ENCODE measurements at places on chromosomes 11 and 22.
A peak's percentile ranks its signal among the peaks of the same experiment; 100 is the strongest.

GRCh38 chr11:16792426-16792825 is 54.0 kb downstream of the C11orf58 start:
- DNase-seq: no peak

DNA sequence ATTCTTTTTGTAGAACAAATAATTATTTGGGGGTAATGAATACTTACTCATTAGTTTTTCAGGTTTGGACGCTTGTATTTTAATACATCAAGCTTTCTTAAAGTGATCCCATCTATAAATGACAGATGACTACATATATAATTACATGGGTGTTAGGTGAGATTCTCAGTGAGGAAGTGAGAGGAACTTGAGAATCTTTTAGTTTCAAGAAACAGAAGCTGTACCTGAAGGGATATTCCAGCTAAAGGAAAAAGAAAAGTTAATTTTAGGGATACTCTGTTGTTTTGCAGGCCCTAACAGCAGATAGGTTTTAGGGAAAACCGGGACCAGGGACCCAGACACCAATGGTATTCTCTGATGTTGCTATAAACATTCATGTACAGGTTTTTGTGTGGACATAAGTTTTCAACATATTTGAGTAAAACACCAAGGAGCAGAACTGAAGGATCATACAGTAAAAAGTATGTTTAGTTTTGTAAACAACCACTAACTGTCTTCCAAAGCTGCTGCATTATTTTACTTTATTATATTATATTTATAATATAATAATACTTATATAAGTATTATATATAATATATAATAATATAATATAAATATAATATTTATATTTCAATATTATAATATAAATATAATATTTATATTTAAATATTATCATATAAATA is 24.1 kb upstream of the PHOX2A start:
- no peak for DNase-seq

- DNase-seq: no peak
These were observed 1151.7 kb upstream of the TENM4 start for GRCh38 chr11:80592546-80592945.

DNA sequence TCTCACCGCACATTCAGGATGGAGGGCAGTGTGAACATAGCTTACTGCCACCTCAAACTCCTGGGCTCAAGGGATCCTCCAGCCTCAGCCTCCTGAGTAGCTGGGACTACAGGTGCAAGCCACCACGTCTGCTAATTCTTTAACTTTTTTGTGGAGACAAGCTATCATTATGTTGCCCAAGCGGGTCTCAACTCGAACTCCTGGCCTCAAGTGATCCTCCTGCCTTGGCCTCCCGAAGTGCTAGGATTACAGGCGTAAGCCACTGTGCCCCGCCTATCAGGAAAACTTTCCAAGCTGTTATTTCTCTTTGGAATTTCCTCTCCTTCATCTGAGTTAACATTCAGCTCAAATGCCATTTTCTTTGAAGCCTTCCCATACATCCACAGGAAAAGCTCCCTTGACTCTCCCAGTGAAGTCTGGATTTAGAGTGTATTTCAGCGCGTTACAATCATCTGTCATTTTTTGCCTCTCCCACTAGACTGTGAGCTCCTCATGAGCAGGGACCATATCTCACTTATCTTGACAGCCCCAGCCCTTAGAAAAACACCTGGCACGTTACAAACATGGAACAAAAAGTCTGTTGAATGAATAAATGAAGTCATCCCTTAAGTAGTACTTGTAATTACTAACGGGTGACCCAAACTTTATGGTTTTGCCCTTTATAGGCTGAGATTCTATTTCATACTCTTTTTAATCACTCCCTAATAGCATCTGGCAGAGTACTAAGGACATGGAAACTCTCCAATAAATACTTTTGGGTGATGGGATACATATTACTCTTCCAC is 2.2 kb downstream of the MRTFA start:
- no peak for DNase-seq

DNA sequence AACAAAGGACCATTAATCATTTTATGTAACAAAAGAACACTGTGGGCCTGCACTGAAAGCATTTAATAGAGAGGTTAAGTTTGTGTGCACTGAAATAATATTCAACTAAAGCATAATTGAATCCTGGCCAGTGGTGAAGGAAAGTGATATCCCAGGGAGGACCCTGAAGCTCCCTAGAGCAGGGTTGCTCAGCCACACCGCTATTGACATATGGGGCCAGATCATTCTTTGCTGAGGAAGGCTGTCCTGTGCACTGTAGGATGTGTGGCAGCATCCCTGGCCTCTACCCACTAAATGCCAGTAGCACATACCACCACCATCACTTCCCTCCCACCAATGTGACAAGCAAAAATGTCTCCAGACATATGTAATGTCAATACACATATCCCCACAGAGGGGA is 166.1 kb upstream of the MTNR1B start:
- no peak for DNase-seq

DNA sequence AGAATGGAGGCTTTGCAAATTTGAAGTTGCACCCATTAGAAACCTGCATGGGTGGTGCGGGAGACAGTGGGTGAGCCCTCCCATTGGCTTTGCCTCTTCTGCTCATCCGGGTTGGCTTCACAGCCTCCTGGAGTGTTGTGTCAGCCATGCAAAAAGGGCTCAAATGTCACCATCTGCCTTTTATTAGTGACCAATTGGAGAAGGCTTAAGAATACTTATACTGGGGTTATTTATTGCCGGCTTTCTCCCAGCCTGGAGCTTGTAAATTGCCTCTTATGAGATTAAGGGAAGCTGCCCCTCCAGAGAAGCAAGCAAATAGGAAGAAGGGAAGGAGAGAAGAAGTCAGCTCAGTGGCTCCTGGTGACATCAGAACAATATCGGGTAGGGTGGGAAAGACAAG is 182.6 kb downstream of the ST3GAL4 start:
- DNase-seq: no peak

GRCh38 chr22:30485362-30485988 is 13.7 kb upstream of the SEC14L3 start:
- DNase-seq: peak; percentile 92

DNA sequence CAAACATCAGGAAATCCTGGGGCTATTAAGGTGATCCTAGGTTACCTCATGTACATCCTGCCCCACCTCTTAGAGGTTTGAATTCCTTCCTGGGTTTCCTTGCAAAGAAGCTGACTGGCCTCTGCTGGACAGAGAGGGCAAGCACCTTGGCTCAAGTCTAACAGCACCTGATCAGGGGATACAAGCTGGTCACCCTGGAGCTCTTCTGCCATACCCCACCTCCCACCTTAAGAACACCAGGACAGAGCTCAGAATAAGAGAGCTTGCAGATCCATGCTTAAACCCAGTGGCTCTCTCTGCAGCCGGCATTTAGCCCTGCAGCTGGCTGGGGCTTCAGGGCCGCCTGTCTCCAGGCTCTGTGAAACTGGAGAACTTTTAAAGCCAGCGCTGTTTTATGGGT is 386.6 kb upstream of the NARS2 start:
- peak; percentile 66 for DNase-seq

GRCh38 chr22:45424241-45424731 is 10.8 kb downstream of the RIBC2 start:
- no peak for DNase-seq

- peak; percentile 80 for DNase-seq
These were observed 3.6 kb downstream of the BCL9L start for GRCh38 chr11:118921929-118922744.

DNA sequence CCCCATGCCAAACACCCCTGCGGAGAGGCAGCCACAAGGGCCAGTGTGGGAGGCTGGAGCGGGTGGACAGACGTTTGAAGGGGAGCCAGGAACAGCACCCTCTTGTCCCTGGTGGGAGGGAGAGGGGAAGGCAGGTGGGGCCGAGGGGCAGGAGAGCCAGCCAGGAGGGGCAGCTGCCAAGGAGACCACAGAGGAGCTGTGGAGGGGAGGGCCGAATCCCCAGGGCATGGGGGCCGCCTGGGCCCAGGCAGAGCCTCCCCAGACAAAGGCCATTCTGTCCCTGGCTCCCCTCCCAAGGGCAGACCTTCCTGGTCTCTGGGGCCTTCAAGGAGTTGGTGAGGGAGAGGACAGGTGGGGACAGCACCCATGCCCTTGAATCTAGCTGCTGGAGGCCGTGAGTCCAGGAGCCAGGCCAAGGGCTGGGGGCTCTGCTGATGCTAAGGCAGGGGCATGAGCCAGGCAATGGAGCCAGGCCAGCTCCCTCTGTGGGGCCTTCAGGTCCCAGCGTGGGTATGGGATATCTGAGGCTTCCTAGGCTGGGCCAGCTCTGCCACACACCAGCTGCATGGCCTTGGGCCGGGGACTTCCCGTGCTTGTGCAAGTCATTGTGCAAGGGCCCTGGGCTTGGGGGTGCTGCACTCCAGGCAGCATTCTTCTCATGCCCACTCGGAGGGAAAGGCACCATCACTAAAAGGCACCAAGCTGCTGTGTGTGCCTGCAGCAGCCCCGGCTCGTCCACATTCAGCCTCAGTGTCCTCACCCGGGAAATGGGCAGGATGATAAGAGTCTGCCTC is 11.4 kb downstream of the EMID1 start:
- DNase-seq: peak; percentile 22

DNA sequence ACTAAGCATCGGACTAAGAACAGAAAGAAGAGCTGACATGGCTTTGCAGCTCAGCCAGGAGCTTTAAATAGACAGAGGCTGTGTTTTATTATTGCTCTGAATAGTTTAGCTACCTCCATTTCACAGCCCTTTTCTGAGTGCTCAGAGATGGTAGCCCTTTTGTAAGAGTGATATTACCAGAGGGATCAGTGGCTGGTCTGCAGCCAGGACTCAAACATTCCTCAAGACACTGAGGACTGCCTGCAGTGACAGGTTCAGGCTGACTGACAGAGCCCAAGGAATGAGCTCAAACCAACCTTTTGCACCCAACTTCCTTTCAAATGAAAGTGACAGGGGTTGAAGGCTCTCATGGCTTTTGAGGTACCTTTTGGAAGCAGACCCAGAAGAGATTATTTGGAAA is 189.0 kb downstream of the DDX10 start:
- DNase-seq: no peak

- no peak for DNase-seq
These were observed 18.3 kb upstream of the MICALL1 start for GRCh38 chr22:37887584-37888378.

- peak; percentile 33 for DNase-seq
These were observed 85.8 kb downstream of the FANCF start for GRCh38 chr11:22539821-22540256.

- peak; percentile 73 for DNase-seq
These were observed 55.6 kb downstream of the P4HA3 start for GRCh38 chr11:74255741-74256375.

- DNase-seq: no peak
These were observed 1410.2 kb downstream of the BRD1 start for GRCh38 chr22:48417225-48418070.

DNA sequence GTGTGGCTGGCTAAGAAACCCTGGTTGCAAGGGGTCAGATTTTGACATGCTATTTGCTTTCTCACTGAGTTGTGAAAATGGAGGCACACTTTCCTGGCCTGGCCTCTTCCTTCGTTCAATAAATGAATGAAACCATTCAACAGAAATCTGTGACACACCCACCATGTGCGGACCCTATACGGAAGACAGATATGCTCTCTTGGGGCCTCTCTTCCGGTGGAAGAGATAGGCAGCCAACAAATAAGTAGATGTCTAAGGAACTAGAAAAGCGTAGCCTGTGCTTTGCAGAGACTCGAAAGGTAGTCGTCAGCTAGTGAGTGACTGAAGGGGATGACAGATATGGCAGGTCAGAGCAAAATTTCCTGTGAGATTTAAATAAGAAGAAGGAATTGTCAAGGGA is 5.3 kb downstream of the KCNQ1OT1 start:
- no peak for DNase-seq

DNA sequence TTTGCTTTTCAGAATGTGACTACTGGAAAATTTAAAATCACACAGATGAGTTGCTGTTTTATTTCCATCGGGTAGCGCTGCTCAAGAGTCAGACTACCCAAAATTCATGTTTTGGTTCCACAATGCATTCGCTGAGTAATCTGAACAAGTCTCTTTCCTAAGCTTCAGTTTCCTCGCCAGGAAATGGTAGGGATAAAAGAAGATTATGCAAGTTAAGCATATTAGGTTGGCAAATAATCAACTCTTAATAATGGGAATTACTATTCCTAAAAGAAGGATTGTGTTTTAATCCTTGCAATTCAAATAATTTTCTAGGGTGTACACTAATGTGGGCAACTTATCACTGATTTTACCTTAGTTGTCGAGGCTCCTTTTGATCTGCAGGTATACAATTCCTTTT is 326.5 kb downstream of the LARGE1 start:
- no peak for DNase-seq

DNA sequence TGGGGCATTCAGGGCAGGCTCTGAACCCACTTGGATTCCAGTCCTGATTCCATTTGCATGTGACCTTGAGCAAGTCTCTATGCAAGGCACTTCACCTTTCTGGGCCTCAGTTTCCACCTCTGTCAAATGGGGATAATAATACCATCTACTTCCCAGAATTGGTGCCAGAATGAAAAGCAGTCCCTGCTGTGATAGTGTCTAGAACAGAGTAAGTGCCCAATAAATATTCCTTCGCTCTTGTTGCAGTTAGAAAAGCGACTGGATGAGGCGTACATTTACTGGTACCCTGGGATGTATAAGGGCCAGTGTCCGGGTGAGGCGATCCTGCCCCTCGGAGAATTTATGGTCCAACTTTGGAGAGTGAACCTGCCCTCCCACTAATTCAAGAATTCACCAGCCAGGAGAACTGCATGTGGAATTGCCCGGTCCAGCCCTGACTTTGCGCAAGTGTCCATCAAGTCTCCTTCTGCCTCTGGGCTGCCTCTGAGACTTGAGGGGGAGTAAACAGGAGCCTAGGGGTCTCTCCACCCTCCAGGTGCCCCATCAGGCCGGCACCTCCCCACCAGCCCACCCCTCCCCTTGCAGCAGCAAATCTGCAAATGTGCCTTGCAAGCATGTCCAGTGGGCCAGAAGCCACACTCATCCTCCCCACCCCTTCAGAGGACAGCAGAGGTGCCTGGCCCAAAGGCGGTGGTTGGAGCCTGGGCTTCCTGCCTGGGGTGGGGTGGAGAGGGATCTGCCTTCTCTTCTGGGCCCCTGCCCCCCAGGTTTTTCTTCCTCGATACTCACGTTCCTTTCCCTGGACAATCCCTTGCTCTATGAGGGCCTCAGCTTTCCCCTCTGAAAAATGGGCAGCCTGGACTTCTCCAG is 30.9 kb upstream of the SLC35C1 start:
- no peak for DNase-seq

DNA sequence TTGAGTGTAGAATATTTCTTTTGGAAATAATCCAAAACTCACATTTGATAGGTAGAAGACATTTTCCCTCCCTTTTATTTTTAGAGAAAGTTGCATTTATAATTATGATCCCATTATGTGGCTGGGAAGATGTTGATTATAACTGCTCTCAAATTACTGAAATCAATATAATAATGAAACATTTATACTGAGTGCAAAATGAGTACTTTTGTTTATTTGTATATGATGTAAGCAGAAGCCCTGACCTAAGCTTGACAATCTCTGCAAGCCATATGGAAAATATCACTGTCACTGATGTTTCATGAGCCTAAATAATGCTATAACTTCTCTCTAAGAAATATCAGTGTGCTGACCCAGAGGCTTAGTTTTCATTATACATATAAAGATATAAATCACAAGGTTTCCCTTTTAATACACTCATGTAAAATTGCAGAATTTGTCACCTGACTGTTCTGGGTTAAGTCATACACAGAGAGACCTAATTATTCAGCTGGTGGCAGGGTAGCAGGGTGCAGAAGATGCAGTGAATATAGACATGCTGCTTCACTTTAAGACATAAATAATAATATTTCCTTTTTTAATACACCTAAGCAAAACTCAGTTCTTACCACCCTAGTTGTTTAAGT is 99.2 kb downstream of the BBOX1 start:
- peak; percentile 11 for DNase-seq

GRCh38 chr11:29629286-29629685 is 387.5 kb downstream of the KCNA4 start:
- DNase-seq: no peak

All from SK-N-SH (cell line).